ENCODE measurements at places on chromosomes 7 and 10.

DNA sequence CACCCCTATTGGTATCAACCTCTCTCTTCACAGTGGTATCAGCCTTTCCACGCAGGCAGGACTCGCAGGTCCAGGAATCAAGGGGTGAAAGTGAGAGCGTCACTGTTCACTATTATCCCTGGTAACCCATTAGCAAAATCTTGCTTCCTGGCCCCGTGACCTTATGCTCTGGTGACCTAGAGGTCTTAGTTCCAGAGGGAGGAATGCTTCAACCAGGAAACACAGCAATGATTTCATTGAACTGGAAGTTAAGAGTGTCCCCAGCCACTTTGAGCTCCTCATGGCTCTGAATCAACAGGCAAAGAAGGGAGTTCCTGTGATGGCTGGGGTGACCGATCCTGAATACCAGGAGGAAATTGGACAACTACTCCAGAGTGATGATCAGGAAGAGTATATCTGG lies 90.6 kb downstream of the CUL2 start:
- DNase-seq = no peak

DNA sequence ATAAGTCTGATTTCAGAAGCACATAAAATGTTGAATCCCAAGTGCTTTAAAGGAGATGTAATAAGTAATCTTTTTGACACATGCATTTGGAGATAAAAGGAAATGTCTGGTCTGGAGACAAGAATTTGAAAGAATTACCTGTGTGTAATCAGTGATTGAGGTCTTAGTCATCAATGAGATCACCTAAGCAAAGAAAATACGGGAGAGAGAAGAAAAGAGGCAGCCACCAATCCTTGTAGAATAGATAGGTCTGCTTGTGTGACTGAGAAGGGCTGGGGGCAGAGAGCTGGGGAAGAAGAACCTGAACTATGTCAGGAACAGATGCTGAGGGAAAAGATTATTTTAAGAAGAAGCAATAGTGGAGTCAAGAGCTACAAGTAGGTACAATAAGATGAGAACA lies 49.3 kb upstream of the ITPRID1 start:
- no peak for DNase-seq

DNA sequence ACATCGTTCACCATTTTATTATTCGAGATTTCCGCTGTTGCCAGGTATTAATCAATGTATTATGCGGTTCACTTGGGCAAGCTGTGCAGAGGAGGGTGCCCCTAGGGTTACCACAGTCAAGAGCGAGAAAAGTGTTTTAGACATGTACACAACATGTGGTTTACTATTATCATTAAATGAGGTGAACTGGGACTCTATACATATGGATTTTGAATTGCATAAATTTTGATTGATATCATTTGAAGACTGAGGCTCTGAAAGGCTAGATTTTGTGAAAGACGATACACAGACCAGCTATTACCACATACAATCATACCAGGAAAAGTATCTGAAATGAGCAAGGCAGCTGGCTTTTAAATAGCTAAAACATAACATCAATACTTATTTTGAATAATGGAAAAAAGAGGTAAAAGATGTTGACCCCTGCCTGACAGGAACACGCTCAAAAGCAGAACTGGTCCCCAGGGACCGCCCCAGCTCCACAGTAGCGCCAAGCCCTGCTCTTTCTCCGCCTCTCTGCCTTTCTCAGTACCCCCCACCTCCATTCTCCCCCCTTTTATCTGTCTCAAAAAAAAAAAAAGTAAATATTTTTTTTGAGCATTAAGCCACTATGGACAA lies 413.4 kb upstream of the MKI67 start:
- DNase-seq = no peak

DNA sequence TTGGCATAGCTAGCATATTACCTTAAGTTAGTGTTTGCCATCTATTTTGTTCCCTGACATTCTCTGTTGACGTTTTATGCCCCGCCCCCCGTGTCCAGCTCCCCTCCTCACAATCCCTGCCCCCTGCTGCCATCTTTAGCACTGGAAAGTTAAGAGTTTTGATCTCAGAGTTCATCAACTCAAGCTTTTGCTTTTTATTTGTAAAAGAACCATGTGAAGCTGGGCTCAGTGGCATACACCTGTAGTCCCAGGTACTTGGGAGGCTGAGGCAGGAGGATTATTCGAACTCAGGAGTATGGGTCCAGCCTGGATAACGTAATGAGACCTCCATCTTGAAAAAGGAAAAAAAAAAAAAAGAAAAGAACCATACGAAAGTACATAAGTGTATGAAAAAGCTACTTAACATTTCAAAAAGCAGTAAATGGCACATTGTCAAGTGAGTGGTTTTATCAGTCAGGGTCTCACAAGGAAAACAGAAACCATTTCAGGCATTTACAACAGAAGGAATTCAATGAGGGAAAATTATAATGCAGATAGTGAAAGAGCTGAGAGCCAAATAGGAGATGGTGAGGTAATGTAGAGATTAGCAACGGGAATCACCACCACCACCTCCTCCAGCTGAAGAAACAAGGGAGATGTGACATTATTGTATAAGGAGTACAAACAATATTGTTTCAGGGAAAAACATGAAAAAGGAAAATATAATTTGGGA lies 64.9 kb downstream of the MCU start:
- no peak for DNase-seq

DNA sequence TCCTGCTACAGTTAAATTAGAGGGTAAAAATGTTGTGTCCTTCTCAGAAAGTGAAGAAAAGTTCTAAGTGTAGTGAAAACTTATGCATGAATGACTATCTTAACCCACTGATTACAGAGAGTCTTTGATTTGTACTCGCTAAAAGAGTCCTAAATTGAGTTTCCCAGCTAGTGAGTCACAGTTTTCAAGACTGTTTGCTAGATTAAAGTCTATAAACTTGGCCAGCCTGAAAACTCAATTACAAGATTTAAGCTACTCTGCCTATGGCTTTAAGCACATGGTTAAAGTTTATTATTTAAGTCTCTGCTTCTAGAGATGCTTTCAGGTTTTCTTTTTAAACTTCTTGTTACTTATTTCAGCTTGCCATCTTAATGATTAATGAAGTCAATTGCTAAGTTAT lies 44.4 kb downstream of the MRPS24 start:
- DNase-seq = no peak
